ENCODE measurements at places on chromosomes 4 and X.

GRCh38 chrX:12013211-12013618, 125.1 kb upstream of the FRMPD4 start:
- DNase-seq, result no peak

DNA sequence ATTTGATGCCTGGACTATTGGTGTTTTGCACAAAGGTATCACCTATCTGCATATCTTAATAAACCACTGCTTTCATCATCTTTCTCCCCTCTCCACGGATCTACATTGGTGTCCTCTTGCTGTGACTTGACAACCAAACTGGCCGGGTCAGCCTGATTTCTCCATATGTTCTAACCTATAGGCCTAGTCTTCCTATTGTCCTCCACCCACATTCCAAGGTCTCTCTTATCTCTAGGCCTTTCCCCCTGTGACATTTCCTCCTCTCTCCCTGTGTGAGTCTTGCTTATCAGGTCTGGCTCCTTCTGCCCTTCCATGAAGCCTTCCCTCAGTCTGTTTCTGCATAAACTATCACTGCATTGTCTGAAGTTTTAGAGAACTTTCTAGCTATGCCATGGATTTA, 33.7 kb downstream of the ARHGAP24 start:
- no peak for DNase-seq

DNA sequence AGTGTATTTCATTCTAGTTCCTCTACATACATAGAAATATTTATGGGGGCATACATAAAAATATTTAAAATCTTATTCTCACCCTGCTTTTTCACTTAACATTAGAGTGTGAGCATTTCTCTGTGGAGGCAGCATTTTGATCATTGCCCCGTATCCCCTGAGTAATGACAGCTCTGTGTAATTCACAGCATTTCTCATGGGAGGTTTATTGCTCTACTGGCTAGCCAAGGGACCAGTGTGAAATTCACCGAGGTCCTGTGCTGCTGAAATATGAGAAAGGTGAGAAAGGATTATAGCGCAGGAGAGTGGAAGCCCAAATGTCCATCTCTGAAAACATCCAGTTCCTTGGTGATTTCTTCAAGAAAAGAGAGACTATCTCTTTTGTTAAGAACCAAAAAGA, 22.9 kb downstream of the PDGFC start:
- no peak for DNase-seq

- DNase-seq, result no peak
These were observed 229.0 kb upstream of the LCORL start for GRCh38 chr4:18250564-18250963.

DNA sequence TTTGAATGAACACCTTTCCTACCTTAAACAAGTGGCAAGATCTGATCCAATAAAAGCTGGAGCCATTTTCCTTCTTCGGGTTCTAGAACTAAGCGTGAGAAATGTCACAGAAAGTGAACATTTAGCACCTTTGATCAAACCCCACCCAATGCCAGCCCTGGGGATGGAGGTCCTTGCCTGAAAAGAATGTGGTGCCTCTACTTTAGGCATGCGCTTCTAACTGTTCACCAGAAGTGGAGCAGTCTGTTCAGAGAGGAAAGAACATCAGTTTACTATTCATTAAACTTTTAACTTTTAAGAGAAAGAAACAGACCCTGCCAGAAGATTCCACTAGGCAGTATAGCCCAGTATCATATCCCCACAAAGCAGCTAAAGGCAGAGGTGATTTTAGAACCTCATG, 75.9 kb downstream of the INTS12 start:
- DNase-seq, result no peak

GRCh38 chr4:183356173-183356830, 34.1 kb upstream of the CLDN24 start:
- DNase-seq, result no peak

DNA sequence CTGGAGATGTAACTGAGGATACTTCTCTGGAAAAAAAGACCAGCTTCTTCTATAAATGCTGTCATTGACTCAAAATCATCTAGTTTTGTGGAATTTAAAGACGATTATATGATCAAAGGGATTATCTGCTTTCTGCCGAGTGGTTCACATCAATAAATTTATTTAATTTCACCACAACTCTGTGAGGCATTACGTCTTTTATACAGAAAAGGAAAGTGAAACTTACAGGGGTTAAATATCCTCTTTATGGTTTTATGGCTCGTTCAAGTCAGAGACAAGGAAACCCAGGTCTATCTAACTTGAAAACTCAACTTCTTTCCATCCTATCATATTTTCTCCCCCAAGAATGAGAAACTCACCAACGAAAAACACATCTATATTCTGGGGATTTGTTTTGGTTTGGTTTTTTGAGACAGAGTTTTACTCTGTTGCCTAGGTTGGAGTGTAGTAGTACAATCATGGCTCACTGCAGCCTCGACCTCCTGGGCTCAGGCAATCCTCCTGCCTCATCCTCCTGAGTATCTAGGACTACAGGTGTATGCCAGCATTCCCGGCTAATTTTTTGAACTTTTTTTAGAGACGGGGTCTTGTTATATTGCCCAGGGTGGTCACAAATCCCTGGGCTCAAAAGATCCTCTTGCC, 377.9 kb upstream of the EMCN start:
- no peak for DNase-seq

DNA sequence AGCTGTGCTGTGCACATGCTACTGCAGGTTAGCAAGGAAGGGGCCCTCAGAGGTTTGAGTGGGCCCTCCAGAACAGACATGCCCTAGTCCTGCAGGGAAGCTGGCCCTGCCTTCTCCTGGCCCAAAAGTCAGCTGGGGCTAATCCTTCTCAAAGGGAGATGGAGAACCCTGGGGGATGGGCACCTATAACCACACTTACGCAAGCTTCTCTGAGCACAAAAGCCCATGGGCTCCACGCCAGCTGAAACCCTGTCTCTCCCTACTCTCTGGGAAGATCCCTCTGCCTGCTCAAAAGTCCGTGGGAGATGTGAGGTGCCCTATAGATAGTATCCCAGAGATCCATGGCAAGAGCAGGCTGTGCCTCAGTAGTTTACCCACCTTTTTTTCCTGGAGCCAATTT, 58.9 kb upstream of the DKK2 start:
- DNase-seq, result no peak

DNA sequence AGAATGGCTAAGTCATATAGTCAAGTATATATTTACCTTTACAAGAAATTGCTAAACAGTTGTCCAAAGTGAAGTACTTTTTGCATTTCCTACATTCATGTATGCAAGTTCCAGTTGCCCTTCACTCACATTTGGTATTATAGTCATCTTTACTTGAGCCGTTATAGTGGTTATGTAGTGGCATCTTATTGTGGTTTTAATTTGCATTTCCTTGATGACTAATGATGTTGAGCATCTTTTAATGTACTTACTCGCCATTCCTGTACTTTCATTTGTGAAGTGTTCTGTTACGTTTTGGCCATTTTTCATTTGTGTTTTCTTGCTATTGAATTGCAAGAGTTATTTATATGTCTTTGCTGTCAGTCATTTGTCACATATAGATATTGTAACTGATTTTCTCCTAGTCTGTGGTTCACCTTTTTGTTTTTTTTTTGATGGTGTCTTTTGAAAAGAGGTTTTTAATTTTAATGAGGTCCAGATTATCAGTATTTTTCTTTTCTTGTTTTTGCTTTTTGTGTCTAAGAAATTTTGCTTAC, 27.6 kb downstream of the ARFIP1 start:
- DNase-seq, result no peak

DNA sequence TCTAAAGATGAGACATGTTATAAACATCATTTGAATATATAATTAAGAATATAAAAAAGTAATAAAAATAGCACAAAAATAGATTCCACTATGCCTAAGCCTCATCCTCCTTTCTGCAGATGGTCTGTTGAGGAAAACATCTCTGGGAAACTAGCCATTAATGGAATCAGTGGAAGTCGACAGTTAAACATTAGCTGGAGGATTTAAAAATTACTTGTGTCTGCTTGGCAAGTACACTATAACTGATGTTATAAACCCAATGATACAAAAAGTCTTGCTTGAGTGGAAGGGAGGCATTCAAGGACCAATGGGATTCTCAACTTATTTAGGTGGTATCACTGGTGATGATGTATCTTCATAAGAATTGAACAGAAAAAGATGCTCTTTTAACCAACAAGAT, 1598.3 kb downstream of the PCDH18 start:
- peak; percentile 25 for DNase-seq

- no peak for DNase-seq
These were observed 27.7 kb downstream of the PDGFRA start for GRCh38 chr4:54256491-54257486.

DNA sequence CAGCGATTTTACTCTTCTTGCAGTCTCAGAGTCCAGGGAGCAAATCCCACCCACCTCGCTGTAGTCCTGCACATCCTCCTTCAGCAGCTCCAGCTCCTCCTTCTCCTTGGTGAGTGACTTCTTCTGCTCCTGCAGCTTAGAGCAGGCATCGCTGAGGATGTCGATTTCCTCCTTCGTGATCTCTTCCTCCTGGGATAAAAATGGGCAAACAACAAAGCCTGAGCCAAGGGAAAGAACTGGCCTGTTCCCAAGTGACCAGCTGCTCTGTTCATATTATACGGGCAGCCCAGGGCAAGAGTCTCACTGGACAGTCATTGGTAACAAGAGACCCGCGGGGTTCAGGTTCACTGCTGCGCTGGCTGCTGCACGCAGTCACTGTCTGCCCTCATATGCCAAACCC, 26.2 kb downstream of the FGFR3 start:
- peak; percentile 29 for DNase-seq

DNA sequence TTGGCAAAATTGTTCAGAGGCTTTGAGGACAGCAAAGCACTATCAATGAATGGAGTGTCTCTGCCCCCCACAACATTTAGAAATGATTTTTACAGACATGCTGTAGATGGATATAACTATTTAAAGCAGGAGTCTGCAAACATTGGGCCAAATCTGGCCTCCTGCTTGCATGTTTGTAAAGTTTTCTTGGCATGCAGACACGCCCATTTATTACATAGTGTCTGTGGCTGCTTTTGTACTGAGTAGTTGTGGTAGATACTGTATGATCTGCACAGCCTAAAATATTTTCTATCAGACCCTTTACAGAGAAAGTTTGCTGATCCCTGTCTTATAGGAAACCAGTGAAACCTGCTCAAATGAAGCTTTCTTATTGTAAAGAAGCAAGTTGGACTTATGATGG, 45.5 kb upstream of the PHEX start:
- no peak for DNase-seq

- DNase-seq, result no peak
These were observed 92.5 kb downstream of the PPEF1 start for GRCh38 chrX:18799911-18800310.

DNA sequence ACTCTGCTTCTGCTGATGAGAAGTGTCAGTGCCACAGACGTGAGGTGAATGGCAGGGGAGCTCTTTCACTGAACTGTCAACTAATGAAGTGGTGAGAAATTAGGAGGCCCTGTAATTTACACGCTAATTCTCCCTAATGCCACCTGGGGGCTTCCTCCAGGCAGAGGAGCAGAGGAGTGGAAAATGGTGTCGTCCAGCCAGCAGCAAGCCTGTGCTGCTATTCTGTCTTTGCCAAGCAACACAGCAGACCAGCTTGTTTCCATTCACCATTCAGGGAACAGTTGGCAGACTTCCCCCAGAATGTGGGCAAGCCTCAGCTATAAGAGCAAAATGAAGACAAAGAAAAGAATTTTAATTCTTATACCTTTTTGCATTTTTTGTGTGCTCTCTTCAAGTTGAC, 245.2 kb upstream of the TET2 start:
- peak; percentile 58 for DNase-seq

GRCh38 chr4:8118035-8118434, 40.6 kb downstream of the ABLIM2 start:
- no peak for DNase-seq

GRCh38 chr4:41124916-41125548, 89.3 kb downstream of the APBB2 start:
- no peak for DNase-seq

- DNase-seq, result no peak
These were observed 280.0 kb downstream of the ANKRD50 start for GRCh38 chr4:124432500-124432899.

GRCh38 chrX:82342531-82342930, 1140.6 kb downstream of the SH3BGRL start:
- DNase-seq, result no peak

- DNase-seq, result no peak
These were observed 253.4 kb upstream of the CASK start for GRCh38 chrX:42176789-42177188.

- no peak for DNase-seq
These were observed 92.7 kb upstream of the PPP2R3B start for GRCh38 chrX:479273-479981.

- DNase-seq, result no peak
These were observed 9.9 kb downstream of the TNIP2 start for GRCh38 chr4:2745981-2746806.

- DNase-seq, result no peak
These were observed 76.4 kb downstream of the ACOX3 start for GRCh38 chr4:8364141-8364540.

GRCh38 chr4:89572224-89572858, 264.6 kb downstream of the SNCA start:
- no peak for DNase-seq

DNA sequence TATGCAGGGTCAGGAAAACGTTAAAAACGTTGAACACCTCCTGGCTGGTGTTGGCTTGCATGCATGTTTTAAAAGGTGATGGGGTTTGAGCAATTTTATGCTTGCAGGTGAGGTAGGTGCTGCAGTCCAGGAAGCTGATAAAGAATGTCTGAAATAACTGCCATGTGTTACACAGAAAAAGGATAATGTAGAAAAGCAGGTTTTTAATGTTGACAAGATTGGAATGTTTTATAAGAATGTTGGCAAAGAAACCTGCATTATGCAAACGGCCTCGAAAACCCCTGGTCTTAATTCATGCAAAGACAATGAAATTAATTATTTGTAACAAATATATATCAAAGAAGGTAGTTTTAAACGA, 723.7 kb upstream of the AGA start:
- no peak for DNase-seq

- DNase-seq, result no peak
These were observed 66.9 kb upstream of the BMPR1B start for GRCh38 chr4:94690851-94691254.

GRCh38 chrX:19990151-19990555, 708 bp downstream of the BCLAF3 start:
- DNase-seq, result no peak
